ENCODE measurements at places on chromosomes 6 and 20. TPM values are rescaled to one million over a fixed set of nuclear protein-coding genes. Genes with fewer than 3 reads are reported as not detected.

ZC2HC1B gene
- polyA plus RNA-seq = not detected

TSHZ2 gene
- 1.1 TPM for polyA plus RNA-seq

SLC16A10 gene
- polyA plus RNA-seq = 0.10 TPM

DNA sequence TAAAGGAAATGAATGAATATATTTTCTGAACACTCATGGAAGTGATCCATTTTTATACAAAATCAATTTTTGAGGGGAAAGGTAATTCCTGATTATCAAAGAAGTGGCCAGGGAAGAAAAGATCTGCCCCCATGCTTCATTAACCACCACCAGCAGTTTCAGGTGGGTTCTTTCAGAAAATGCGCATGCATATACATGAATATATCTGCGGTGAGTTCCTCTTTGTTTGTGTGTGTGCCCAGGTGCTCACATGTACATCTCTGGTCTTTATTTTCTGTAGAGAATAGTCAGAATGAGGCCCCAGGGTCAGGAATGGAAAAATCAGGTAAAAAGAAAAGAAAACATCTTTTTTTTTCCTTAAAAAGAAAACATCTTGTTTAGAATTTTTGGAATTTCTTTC lies 88.4 kb downstream of the SGK1 start:
- H3K27ac ChIP-seq = no peak overlapping the region
- H3K36me3 ChIP-seq = no peaks in the 10 kb centered on the region
- no peaks in the 10 kb centered on the region for H3K27me3 ChIP-seq
- H3K4me3 ChIP-seq = no peak overlapping the region
- DNase-seq = no peak
- no peaks in the 10 kb centered on the region for H3K4me1 ChIP-seq

DNA sequence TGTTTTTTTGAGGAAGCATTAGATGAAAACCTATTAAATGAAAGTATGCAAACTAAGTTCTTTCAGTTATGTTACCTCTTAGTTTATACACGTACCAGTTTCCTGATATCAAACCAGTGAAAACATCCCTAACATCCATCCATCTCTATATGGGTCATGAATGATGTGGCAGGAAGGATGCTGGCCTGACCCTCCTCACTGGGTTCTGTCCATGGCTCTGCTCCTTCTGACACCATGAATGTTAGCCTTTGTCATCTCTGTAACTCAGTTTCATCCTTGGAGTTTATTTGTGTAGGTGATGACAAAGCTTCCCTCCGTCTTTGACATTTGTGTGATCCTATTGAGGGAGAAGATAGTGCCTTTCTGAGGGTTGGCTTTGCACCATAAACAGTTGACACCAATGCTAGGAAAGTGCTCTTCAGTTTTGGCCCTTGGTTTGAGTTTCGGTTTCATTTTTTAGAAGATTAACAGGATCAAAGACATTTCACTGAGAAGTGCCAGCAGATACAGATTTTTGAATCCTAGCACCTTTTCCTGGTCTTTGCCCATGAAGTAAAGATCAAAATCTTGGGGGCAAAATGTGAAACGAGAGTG lies 72.0 kb upstream of the SCGN start:
- H3K4me1 ChIP-seq = no peaks in the 10 kb centered on the region
- H3K36me3 ChIP-seq = no peaks in the 10 kb centered on the region
- H3K27ac ChIP-seq = no peak overlapping the region
- H3K4me3 ChIP-seq = no peak overlapping the region
- no peak for DNase-seq

GRCh38 chr20:60228255-60228654 lies 270.0 kb downstream of the CDH26 start:
- H3K4me3 ChIP-seq = no peak overlapping the region
- H3K27me3 ChIP-seq = no peaks in the 10 kb centered on the region
- peaks cover 3% of the 10 kb centered on the region for H3K4me1 ChIP-seq
- no peaks in the 10 kb centered on the region for H3K36me3 ChIP-seq

DNA sequence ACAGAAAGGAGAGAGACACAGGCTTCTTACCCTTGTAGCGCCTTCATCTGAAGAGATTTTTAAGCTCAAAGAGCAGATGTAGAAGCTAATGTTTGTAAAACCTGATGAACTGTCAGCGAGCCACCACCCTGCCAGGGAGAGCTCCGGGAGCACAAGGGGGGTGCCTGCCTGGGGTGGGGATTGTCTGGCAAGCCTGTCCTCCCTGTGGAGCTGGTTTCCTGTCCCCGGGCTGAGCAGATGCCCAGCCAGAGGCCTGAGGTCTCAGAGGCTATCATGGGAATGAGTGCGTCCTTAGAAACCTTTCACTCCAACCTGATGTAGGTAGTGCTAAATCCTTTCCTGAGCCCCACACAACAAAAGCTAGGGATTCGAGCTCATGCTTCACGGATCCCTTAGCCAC lies 41.9 kb upstream of the NR2E1 start:
- H3K4me1 ChIP-seq = peaks cover under 1% of the 10 kb centered on the region
- H3K27ac ChIP-seq = no peak overlapping the region
- H3K36me3 ChIP-seq = no peaks in the 10 kb centered on the region
- peaks cover 61% of the 10 kb centered on the region for H3K27me3 ChIP-seq
- no peak overlapping the region for H3K4me3 ChIP-seq

DNA sequence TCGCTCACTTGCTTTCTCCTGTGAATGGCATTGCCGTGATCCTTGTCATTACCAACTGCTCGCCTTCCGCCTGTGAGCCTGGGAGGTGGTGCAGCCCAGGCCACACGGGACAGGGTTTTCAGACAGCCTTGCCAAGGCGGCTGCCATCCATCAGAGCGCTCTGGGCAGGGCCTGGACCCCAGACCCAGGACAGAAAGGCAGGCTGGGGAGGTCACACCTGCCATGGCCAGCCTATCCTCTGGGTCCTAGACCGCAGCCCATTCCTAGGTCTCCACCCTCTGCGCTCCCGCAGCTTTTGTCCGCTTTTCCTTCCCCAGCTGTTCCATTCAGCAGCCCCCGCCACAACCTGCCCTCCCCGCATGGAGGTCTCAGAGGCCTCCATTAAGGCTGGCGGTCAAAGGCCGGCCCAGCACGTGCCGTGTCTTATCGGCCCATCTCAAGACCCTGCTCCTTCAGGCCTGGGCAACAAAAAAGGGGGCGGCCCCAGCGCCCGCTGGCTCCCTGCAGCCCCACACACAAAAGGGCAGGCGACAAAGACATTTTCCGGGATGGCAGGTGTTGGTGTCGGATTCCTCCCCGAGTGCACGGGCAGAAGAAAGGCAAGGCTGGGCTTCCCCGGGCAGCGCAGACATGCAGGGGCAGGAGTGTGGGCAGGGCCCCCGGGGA lies 28.1 kb downstream of the INSM1 start:
- no peaks in the 10 kb centered on the region for H3K27me3 ChIP-seq
- H3K36me3 ChIP-seq = no peaks in the 10 kb centered on the region
- no peaks in the 10 kb centered on the region for H3K4me1 ChIP-seq
- no peak overlapping the region for H3K27ac ChIP-seq
- no peak for DNase-seq

DNA sequence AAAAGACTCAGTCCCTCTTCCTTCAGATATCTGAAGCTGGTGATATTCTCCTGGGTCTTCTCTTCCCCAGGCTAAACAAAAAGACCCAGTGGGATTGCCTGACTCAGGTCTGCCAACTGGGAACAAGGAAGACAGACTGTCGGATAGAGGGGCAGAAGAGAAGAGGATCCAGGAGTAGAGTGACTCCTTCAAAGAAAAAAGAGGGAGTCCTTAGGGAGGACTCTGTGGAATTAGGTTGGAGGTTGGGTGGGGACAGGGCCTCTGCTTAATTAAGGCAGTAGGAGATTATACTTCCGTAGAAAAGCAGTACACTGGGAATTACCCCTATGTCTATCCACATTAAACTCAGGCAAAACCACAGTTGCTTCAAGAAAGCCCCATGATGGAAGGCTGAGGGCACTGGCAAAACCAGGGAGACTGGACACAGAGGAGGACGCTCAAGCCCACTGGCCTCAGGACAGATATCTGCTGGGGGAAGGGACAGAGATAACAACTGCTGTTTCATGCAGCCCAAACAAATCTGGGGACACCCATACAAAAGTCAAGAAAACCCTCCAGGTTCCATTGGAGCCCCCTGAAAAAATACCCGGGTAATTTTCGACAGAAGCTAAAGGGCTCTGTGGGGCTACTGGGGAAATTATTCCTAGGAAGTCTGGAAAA lies 5.7 kb downstream of the BCL2L1 start:
- H3K36me3 ChIP-seq = peaks cover 23% of the 10 kb centered on the region
- H3K27me3 ChIP-seq = no peaks in the 10 kb centered on the region
- peak overlapping the region; percentile 17 for H3K4me3 ChIP-seq

DNA sequence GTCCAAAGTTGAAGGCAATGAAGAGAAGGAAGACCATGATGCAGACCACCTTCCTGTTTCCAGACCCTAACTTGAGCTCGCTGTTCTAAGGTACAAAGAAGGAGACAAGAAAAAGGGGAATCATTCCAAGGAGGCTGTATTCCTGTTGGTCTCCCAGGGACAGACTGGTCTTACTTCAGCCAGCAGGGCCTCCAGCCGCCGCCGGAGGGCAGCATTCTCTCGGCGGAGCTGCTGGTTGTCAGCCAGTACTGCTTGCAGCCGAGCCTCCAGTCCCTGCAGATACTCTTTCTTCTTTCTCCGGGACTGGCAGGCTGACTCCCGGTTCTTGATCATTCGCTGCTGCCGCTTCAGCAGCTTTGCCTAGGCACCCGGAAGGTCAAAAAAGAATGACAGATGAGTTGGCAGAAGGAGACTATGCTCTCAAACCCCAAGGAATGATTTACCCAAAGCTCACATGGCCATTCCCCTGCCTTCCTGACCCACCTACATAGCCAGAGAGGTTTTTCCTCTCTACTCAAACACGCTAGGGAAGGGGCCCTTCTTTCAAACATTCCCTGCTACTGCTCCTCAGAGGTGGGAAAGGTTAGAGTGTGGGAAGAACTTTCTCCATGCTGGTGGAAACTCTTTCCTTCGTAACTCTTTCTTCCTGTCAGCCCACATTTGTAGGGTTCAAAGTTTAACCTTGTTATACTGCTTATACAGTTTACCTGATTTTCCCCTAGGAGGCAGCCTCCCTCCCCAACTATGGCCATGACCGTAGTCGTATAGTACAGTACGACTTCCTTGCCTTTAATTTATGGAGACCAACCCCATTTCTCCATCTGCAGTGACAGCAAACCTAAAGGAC lies 9.0 kb downstream of the ATF6B start:
- H3K4me3 ChIP-seq = no peak overlapping the region
- H3K36me3 ChIP-seq = peaks cover 24% of the 10 kb centered on the region
- H3K4me1 ChIP-seq = peaks cover 15% of the 10 kb centered on the region
- no peaks in the 10 kb centered on the region for H3K27me3 ChIP-seq
- DNase-seq = peak; percentile 28

DNA sequence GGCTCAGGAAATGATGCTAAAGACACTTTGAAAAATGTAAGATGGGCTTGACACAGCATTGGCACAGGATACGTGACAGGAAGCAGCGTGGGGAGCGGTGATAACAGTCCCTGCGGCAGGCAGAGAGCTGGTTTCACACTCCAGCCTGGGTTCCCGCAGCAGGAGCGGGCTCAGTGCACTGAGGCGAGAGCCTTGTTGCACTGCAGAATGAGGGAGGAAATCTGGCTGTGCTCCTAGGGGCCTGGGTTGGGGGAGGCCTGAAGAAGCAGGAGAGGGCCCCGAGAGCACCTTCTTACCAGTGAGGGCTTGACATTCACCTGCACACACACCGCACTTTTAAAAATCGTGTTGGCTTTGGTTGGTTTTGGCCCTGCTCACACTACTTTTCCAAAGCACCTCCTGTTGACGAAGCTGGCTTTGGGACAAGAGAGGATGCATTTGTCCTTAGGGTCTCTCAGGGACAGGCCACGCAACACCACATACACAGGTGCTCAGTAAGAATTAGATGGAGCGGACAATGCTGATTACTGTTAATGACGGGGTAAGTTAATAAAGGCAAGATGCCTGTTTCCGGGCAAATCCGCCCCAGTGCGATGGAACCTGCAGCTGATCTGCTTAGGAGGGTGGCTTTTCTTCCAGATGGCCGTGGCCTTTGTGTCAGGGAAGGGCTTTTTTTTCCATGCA lies 49.4 kb upstream of the ARMC2 start:
- DNase-seq = no peak
- no peaks in the 10 kb centered on the region for H3K36me3 ChIP-seq
- H3K27me3 ChIP-seq = no peaks in the 10 kb centered on the region

GRCh38 chr6:133466680-133467079 lies 225.5 kb downstream of the EYA4 start:
- H3K27ac ChIP-seq = no peak overlapping the region
- no peaks in the 10 kb centered on the region for H3K36me3 ChIP-seq
- no peaks in the 10 kb centered on the region for H3K4me1 ChIP-seq
- DNase-seq = no peak

DNA sequence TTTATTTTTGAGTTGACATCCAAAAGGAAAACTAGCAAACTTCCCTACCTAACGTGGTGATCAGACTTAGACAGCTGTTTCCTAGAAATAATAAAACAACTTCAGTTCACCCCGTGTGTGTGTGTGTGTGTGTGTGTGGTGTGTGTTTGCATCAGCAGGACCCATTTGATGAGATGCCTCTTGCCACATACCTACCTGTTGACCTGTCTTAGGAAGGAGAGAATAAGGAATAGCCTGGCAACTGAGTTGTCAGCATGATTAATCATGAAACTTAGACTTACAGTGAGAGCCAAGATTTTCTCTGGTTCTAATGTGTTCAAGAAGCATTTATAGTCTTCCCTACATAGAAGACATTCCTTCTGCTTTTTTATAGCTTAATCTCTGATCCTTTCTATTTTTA lies 16.1 kb upstream of the PBOV1 start:
- no peaks in the 10 kb centered on the region for H3K36me3 ChIP-seq
- DNase-seq = peak; percentile 32
- H3K4me3 ChIP-seq = no peak overlapping the region
- no peaks in the 10 kb centered on the region for H3K27me3 ChIP-seq

DNA sequence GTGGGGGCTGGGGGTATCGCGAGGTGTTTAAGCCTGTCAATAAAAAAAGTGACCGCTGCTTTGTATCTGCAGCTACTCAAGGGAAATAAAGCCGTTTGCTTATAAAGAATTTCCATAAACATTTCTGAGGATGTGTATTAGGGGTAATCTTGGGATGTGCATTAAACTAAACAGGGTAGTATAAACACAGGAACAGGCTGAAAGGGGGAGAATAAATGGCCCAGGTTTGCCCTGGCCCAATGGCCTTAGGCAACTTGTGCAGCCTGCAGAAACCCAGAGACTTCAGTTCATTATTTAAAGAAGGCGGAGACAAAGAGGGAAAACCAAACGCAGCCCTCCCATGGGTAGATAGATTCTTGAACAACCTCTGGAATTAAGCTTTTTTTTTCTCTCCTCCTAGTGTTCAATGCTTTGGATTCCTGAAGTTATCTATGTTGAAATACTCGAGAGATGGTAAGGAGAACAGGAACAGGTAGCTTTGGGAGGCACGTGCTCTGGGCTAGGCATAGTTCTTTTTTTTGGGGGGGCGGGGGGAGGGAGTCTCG lies 35.6 kb upstream of the SALL4 start:
- H3K4me1 ChIP-seq = no peaks in the 10 kb centered on the region
- H3K36me3 ChIP-seq = no peaks in the 10 kb centered on the region
- H3K4me3 ChIP-seq = no peak overlapping the region
- DNase-seq = no peak
- H3K27me3 ChIP-seq = no peaks in the 10 kb centered on the region
- no peak overlapping the region for H3K27ac ChIP-seq
